ENCODE measurements at places on chromosomes 4 and X. TPM values are rescaled to one million over a fixed set of nuclear protein-coding genes. Genes with fewer than 3 reads are reported as not detected.

F8A1 gene
- 2.0 TPM for total RNA-seq

PAGE2B gene
- not detected for total RNA-seq

TBX22 gene
- not detected for total RNA-seq

DACH2 gene
- total RNA-seq: under 0.01 TPM

UGT2B17 gene
- not detected for total RNA-seq

Measured in bronchial smooth muscle cell (primary cell).